ENCODE measurements at places on chromosomes 4 and X.

- no peak for DNase-seq
Measured at GRCh38 chrX:49915361-49916222, 6.8 kb upstream of the CLCN5 start.

GRCh38 chrX:135543924-135544323 is 23.5 kb downstream of the INTS6L start:
- no peak for DNase-seq

GRCh38 chr4:79163981-79164490 is 161.8 kb downstream of the NAA11 start:
- DNase-seq = no peak

DNA sequence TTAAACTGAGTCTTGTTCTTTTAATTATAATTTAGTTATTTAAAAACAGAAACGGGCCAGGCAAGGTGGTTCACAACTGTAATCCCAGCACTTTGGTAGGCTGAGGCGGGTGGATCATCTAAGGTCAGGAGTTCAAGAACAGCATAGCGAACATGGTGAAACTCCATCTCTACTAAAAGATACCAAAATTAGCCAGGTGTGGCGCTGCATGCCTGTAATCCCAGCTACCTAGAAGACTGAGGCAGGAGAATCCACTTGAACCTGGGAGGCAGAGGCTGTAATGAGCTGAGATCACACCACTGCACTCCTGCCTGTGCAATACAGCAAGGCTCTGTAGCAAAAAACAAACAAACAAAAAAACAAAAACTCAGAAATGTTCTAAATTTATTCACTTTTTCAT is 852.9 kb downstream of the TECRL start:
- DNase-seq = no peak

- no peak for DNase-seq
Measured at GRCh38 chr4:139761461-139761860, 95.8 kb downstream of the MGST2 start.

GRCh38 chr4:14262221-14262620 is 634.7 kb upstream of the BOD1L1 start:
- no peak for DNase-seq

- DNase-seq = no peak
Measured at GRCh38 chrX:154505734-154506133, 10.3 kb downstream of the FAM3A start.

DNA sequence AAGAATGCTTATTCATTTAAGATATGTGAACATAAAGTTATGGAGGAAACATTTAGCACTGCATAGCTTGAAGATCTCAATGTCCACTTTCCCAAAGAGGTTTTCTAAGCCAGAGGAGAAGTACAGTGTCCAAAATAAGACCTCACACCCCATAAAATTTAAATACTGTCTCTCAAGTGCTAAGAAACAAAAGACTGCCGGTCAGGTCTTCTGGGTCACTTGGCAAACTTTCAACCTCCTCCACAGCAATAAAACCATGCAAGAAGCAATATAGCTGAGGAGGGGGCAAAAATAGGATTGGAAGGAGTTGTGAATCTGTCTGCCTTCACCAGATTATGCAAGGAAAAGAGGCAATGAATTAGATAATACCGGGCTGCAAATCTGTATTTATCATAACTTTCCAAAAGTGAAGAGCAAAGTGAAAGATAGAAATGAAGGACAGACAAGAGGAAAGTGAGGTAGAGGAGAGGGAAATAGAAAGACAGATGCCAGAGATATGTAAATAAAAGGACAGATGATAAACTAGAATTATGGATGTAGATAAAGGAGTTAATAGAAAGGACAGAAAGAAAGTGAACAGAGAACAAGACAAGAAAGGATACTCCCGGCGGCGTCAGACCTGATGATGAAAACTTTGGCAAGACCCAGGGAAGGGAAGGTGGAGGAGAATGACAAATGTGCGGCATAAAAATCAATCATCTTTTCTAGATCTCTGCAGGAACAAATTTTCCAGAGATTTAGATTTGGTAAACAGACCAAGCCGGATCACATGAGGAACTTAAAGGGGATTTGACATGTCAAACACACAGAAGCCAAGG is 152.7 kb upstream of the FAM241A start:
- no peak for DNase-seq

- no peak for DNase-seq
Measured at GRCh38 chr4:123941306-123941705, 544.7 kb downstream of the SPRY1 start.

DNA sequence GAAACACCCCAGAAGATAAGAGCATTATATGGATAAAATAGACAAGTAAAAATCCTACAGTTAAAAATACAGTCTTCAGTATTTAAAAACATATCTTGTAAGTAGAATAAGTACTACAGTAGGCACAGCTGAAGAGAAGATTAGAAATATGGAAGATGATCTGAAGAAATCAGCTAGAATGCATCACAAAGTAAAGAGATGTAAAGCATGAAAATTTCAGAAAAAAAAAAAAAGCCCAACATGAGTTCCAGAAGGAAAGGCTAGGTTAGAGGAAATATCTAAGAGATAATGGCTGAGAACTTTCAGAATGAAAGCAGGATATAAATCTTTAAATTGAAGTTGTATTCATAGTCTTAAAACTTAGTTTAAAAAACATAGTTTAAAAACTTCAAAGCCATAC is 21.0 kb downstream of the EPGN start:
- no peak for DNase-seq

DNA sequence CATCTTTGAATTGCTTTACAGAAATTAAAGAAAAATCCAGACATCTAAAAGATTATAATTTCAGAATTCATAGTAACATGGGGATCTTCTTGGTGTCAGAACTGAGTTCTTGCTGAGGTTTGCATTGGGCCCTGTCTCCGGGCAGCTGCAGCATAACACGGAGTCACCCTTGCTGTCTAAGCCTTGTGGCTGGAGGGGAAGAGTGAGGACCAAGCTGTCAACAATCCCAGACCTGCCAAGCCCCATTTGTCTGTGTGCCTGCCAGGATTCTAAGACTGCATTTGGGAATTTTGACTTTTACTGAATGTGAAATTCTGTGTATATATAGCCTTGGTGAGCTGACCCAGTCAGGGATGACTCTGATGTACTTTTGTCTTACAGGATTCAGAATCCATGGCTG is 25.2 kb upstream of the NAP1L5 start:
- DNase-seq = no peak

DNA sequence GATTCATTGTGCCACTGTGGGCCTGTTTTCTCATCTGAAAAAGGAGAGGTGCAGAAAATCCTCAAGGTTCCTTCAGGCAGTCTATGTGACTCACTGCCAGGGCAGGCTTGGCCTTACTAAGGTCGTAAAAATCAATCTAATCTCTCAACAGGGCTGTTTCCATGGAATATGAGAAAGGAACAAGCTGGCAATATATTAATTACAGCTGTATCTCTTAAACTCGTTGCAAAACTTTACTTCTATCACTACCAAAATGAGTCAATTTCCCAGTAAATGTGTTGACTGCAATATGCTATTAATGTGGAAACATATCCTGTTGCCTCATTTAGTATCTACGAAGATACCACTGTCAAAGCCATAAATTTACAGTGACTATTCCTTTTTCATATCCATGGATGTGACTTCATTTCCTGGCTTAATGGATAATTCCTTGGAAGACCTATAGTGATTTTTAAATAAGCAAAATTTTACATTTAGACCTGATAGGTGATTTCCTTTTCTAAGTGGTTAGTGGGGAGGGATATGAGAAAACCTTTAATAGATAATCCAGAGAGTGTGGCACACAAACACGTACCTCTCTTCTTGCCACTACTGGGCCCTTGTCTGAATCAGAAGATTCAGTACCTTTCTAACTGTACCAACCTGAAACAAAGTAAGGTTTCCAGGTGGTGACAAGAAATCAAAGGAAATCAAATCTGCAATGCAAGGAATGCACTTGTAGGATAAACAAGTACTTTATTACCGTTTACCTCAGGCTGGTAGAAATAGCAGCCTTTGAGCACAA is 127.4 kb upstream of the FTHL17 start:
- no peak for DNase-seq

- no peak for DNase-seq
Measured at GRCh38 chr4:24650849-24651640, 66.7 kb upstream of the DHX15 start.

DNA sequence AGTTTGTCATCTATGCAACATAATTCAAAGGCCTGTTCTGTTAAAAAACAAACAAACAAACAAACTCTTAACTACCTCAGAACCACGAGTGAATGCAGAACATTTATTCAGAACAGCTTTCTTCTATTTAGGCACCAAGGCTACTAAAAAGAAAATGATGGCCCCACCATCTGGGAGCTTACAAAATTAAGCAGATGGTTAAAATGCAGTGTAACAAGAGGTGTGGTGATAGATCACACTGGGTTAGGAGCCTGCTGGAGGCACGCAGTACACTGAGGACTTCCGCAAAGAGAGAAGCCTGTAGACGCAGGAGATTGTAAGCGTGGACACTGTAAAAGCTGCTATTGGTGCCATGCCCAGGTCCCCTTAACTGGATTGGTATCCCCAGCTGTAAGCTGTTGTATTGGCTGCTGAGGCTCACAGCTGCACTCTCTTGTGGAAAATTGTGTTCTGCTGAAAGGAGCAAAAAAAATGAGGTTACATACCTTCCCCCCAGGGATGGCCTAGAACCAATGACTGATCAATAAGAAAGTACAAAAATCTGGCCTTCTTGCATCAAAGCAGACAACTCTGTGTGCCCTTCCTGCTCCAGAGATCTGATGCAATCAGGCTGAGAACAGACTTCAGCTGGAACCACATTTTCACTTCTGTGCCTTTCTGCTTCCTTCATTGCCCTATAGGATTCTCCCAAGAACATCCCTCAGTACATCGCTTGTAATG is 60.0 kb downstream of the SHROOM3 start:
- no peak for DNase-seq

DNA sequence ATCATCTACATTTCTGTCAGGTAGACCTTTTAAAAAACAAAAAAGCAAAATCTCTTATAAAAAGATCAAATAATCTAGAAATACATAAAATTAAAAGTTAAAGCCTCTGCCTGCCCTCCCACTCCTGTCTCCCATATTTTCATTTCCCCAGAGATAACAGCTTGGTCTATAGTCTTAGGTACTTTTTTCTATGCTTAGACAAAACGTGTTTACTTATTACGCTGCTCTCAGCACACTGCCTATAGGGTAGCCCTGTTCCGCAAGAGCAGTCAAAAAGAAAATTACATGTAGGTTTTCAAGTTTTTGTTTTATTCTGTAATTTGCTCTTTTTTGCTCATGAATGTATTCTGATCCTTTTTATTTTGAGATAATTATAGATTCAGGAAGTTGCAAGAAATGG is 73.3 kb downstream of the TAF1 start:
- DNase-seq = no peak

DNA sequence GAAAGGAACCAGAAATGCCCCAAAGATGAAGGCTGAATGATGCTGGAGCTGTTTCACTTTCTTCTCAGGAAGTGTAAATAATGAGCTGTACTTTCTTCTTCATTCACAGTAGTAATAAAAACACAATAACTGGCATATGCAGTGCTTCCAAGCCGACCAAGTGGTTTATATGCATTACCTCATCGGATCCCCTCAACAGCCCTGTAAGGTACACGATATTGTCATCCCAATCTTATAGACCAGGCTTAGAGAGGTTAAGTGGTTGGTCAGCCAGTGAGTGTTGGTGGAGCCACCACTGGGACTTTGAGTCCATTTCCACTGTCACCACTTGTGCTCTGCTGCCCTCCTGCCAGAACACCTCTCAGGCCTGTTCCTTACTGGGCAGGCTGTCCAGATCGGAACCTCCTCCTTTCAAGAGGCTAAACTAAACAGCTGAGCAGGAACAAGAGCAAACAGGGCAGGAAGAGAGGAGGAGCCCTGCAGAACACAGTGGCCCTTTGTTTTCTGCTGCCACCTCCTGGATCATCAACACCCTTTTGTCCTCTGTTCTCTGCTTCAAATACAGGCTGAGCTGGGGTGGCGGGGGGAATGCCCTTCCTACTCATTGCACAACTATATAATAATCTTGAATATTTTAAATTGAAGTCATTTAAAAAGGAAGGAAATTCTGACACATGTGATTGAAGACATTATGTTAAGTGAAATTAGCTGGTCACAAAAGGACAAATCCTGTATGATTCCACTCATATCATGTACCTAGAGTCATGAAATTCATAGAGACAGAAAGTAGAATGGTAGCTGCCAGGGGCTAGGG is 112.5 kb upstream of the ATP6AP2 start:
- peak; percentile 75 for DNase-seq

- DNase-seq = no peak
Measured at GRCh38 chr4:8165374-8165896, 6.8 kb upstream of the ABLIM2 start.

DNA sequence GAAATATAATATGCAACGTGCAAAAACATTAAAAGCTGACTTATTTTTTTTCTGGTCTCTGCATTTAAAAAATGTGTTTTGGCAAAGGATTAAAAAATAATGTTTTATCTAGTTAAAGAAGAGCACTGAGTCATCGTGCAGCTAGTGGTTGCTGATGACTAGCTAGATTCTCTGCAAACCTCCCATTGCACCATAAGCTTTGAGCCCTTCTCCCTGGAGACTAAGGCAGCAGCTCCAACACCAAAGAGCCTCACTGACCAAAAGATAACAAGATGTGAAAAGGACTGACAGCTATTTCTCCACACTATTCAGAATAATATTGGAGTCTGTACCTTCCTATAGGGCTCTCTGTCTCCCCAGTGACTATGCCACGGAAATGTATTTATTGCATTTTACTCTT is 424.3 kb downstream of the SLITRK2 start:
- DNase-seq = no peak

- DNase-seq = peak; percentile 86
Measured at GRCh38 chr4:140861359-140862176, 105.4 kb upstream of the TBC1D9 start.

DNA sequence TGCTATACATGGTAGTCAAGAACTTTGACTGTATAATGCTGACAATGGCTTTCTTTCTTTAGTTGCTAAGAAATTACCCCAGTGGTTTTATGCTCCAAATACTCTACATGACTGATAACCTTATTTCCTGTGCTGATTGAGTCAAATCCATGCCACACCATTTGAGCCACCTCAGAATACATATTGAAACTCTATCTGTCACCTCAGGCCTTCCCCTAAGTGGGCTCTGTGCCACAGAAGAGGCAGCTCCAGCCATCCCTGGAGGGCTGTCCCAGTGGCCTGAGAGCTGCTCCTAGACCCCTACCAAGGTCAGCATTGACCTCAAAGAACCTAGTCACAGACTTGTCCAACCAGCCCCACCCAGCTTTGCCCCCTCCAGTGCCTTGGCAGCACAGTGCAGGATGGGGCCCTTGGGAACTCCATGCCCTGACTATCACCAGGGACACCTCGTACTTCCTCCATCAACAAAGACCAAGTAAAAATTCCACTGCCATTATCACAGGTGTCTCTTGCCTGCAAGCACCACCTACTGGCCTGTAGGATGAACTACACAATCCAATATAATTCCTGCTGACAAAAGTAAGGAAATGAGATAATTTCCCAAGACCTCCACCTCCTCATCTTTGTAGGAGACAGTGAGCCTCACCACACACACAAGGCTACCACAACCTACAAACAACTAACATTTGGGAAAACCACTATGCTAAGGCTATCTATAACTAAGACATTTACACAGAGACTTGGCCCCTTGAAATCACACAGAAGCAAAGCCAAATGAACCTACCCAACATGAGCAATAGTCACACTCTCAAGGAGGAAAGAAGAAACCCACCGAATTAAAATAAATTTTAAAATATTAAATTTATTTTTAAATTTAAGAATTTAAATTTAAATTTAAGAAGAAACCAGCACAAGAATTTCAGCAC is 239.9 kb downstream of the NKX6-1 start:
- DNase-seq = no peak

- DNase-seq = no peak
Measured at GRCh38 chrX:104411800-104412199, 154.2 kb upstream of the IL1RAPL2 start.

- no peak for DNase-seq
Measured at GRCh38 chr4:122689972-122690371, 42.5 kb upstream of the BBS12 start.
